ENCODE measurements at places on chromosomes 11 and 22.

GRCh38 chr11:70612459-70613141 lies 214.3 kb downstream of the CTTN start:
- DNase-seq, result no peak

DNA sequence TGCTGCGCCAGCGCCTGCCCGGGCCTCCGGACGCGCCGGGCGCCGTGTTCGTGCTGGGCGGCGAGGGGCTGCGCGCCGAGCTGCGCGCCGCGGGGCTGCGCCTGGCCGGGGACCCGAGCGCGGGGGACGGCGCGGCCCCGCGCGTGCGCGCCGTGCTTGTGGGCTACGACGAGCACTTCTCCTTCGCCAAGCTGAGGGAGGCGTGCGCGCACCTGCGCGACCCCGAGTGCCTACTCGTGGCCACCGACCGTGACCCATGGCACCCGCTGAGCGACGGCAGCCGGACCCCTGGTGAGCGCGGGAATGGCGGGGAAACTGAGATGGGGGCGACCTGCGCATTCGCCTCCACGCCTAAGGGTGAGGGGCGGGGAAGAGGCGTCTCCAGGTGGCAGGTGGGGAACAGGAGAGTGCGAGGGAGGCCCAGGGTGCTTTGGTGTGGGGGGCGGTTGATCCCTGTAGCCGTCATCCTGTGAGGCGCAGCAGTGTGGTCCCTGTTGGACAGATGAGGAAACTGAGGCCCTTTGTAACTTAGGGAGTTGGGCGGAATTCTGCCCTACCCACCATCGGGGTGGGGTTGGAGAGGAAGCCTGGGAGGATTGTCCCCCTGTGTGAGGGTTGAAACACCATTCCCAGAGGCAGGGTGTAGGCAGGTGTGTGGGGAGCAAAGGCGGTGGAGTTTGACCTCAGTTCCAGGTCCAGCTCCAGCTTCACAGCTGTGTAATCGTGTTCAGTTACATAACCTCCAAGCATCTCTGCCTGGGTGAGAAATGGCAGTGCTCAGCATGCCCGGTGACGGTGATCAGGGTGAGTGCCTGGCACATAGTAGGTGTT lies 758 bp downstream of the PDXP start:
- DNase-seq, result no peak

- DNase-seq, result no peak
Measured at GRCh38 chr11:130705670-130706421, 210.4 kb downstream of the SNX19 start.

GRCh38 chr11:12602421-12602820 lies 71.8 kb upstream of the TEAD1 start:
- DNase-seq, result no peak

GRCh38 chr11:131544591-131544990 lies 174.2 kb downstream of the NTM start:
- DNase-seq, result no peak

DNA sequence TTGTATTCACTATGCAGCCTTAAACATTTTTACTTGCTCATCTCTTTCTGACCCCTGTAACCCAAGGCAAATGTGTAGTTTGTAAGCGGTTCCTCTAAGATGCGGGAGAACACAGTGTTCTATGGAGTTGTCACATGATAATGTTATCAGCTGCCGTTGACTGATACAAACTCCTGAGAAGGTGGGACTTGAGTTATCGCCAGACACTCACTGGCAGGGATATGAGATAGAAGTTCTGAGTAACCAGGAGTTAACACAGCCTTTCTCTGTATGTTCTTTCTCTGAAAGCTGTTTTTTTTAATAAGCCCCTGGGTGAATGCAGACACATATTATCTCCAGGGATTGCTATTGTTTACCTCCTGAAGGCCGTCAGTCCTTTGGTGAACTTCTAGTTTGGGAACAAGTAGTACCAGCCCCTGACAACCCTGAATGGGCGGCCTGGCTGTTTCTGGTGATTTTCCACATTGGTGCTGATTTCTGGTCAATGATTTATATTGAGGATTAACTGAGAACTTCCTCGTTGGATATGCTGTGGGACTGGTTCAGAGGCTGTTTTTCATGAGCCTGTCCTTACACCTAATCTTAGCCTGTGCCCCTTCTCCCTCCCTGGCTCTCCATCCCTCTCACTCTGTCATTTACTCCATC lies 155.3 kb upstream of the RASSF10 start:
- no peak for DNase-seq

- DNase-seq, result no peak
Measured at GRCh38 chr11:76739798-76740197, 43.4 kb upstream of the TSKU start.

- DNase-seq, result no peak
Measured at GRCh38 chr11:28835790-28836189, 727.6 kb downstream of the METTL15 start.

DNA sequence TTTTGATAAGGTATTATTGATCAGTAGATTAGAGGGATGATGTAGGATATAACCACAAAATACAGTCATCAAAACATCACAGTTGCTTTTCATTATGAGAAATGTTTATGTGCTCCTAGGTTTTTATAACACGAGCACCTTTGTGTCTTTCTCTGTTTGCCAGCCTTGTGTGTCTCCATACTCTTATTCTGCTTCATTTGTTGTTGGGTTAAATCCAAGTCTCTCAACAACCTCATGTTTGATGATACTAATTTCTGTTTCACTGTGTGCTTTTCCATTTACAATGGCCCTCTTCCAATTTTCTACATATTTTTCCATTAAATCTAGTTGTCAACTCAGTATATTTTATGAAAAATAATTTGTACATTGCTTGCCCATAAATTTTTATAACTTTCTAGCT lies 107.7 kb upstream of the POU2AF2 start:
- DNase-seq, result no peak

GRCh38 chr22:49549256-49550140 lies 278.2 kb downstream of the BRD1 start:
- no peak for DNase-seq

GRCh38 chr11:68552542-68552941 lies 92.0 kb downstream of the PPP6R3 start:
- no peak for DNase-seq

- DNase-seq, result no peak
Measured at GRCh38 chr22:38298312-38299005, 18.8 kb downstream of the CSNK1E start.

GRCh38 chr11:23179609-23180008 lies 319.3 kb upstream of the CCDC179 start:
- no peak for DNase-seq

GRCh38 chr11:46210133-46210636 lies 67.3 kb upstream of the CREB3L1 start:
- DNase-seq, result peak; percentile 44

DNA sequence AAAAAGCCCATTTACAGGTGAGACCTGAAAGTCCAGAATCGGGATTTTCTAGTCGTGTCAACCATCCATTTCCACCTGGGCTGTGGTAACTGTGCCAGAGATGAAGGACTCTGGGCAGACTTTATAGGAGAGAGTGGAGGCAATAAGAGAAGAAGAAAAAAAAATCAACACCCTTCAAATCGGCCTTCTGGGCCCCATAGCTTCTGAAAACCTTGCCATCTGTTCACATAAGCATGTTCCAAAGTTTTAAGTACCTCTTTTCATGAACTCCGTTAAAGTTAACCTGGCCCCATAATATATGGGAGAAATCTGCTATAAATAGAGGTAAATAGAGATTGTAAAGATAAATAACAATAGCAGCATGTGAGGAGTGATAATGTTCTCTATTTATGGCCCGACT lies 470.5 kb downstream of the MIAT start:
- DNase-seq, result no peak

DNA sequence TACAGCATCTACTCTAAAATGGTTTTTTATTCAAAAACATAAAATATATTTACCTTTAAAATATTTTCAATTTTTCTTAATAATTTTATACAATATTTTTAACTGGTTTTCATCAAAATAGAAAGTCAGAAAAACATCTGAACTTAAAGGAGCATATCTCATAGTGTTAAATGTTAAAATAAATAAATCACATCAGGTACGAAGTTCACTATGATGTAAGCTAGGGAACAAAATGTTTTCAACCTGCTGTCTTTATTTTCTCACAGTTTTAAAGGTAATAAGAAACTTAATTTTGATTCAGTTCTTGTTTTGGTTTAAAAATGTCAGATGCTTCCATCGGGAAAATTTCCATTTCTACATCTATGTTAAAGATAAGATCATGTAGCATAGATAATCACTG lies 97.7 kb downstream of the MUC15 start:
- no peak for DNase-seq

- no peak for DNase-seq
Measured at GRCh38 chr11:60973699-60974098, 2.2 kb downstream of the CD6 start.

DNA sequence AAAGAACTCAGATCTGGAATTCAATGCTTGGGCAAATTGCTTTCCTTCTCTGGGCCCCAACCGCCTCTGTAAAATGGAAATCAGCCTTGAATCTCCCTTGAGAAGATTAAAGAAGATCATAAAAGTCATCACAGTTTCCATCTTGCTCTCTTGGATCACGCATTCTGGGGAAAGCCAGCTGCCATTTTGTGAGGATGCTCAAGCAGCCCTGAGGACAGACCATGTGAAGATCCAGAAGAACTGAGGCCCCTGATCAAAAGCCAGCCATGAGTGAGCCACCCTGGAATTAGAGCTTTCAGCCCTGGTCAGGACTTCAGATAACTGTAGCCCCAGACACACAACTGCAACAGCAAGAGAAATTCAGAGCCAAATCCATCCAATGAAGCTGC lies 229.3 kb downstream of the MN1 start:
- no peak for DNase-seq

DNA sequence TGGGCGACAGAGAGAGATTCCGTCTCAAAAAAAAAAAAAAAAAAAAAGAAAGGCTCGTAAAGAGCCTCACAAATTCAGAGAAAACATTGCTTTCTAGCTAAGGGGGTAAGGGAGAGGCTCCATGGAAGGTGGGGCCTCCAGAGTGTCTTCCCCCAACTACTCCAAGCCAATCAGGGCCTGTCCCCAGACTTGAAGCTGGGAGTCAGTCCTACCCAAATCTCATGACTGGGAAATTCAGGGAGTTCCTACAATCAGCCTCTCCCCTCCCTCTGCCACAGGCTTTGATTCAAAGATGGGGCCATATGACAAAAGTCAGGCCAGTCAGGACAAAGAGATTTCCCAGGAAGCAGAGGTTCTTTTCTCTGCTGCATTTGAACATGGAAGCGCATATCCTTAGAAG lies 63.0 kb upstream of the NUP160 start:
- no peak for DNase-seq
